ENCODE measurements at places on chromosomes 6 and 20. TPM values are rescaled to one million over a fixed set of nuclear protein-coding genes. Genes with fewer than 3 reads are reported as not detected.

The MTO1 gene
- total RNA-seq = 90.6 TPM

- no peaks in the 10 kb centered on the region for H3K36me3 ChIP-seq
- DNase-seq = no peak
- no peak overlapping the region for H3K4me3 ChIP-seq
- no peaks in the 10 kb centered on the region for H3K27me3 ChIP-seq
Observed at GRCh38 chr20:61937146-61937962, 128.3 kb downstream of the TAF4 start.

DNA sequence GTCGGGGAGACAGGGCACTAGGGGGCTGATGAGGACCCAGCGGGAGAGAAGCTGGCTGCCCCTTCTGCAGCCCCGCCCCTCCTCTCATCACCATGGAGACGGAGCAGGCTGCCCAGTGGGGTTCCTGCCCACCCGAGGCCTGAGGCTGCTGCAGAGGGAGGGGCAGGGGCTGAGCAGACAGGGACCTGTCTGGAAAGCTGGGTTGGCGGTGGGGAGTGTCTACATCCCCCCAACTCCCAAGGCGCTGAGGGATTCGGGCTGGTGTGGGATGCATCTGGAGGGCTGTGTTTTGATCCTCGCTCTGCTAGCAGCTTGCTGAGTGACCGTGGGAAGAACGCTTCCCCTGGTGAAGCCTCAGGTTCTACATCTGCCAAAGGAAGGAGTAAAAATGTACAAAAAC is 1.2 kb upstream of the BPI start:
- no peak overlapping the region for H3K4me3 ChIP-seq
- peaks cover 78% of the 10 kb centered on the region for H3K27me3 ChIP-seq
- peaks cover 18% of the 10 kb centered on the region for H3K4me1 ChIP-seq
- H3K36me3 ChIP-seq = no peaks in the 10 kb centered on the region
- H3K27ac ChIP-seq = no peak overlapping the region

GRCh38 chr6:48061265-48061990 is 49.6 kb downstream of the PTCHD4 start:
- no peak overlapping the region for H3K27ac ChIP-seq
- H3K4me1 ChIP-seq = no peaks in the 10 kb centered on the region
- H3K4me3 ChIP-seq = no peak overlapping the region
- H3K27me3 ChIP-seq = peaks cover 6% of the 10 kb centered on the region

DNA sequence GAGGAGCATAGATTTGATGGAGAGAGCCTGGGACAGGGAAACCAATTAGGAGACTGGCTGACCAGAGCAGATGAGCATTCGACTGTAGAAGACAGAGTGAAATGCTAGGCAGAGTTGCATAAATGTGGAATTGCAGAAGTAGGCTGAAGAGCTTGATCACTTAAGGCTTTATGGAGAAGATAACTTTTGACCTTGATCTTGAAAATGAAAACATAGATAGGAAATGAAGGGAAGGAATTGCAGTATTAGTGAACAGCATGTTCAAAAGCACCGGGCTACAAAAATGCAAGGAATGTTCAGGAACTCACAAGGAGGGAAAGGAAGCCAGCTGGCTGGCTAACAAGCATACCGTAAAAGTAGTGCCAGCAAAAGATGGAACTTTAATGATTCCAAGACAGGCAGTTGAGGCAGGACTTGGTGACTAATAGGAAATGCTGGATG is 20.5 kb upstream of the LTV1 start:
- H3K27ac ChIP-seq = no peak overlapping the region
- H3K4me1 ChIP-seq = no peaks in the 10 kb centered on the region
- no peak overlapping the region for H3K4me3 ChIP-seq
- H3K36me3 ChIP-seq = no peaks in the 10 kb centered on the region
- no peak for DNase-seq

- H3K36me3 ChIP-seq = no peaks in the 10 kb centered on the region
- no peak overlapping the region for H3K27ac ChIP-seq
- H3K27me3 ChIP-seq = peaks cover 10% of the 10 kb centered on the region
- H3K4me1 ChIP-seq = no peaks in the 10 kb centered on the region
- H3K4me3 ChIP-seq = no peak overlapping the region
Observed at GRCh38 chr20:36120241-36120640, 34.3 kb upstream of the EPB41L1 start.

GRCh38 chr20:58005581-58006345 is 222.7 kb downstream of the ANKRD60 start:
- no peaks in the 10 kb centered on the region for H3K36me3 ChIP-seq
- DNase-seq = no peak
- H3K4me3 ChIP-seq = no peak overlapping the region
- H3K27ac ChIP-seq = no peak overlapping the region
- H3K4me1 ChIP-seq = no peaks in the 10 kb centered on the region

Data from naive thymus-derived CD8-positive, alpha-beta T cell (primary cell).